ENCODE measurements at places on chromosomes 12 and 14.

- no peak for DNase-seq
Measured at GRCh38 chr12:123038966-123039365, 58.5 kb downstream of the ARL6IP4 start.

DNA sequence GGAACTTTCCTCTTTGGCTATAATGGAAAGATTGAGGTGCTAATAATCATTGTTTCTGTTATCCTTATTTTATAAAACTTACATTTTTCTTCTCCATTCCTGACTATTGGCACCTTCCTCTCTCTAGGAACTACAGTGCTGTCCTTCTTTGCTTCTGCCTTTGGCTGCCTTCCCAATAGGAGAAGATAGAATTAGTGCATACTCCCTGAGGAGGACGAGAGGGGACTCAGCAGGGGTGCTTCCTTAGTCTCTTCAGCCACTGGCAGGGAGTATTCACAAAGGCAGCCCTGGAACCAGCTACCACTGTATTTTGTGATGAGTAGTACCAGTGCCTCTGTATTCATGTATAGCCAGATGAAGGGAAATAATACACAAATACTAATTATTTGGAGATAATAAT lies 208.5 kb downstream of the FOXG1 start:
- DNase-seq: no peak

GRCh38 chr12:49055978-49056754 lies 4.4 kb downstream of the KMT2D start:
- DNase-seq: peak; percentile 74

DNA sequence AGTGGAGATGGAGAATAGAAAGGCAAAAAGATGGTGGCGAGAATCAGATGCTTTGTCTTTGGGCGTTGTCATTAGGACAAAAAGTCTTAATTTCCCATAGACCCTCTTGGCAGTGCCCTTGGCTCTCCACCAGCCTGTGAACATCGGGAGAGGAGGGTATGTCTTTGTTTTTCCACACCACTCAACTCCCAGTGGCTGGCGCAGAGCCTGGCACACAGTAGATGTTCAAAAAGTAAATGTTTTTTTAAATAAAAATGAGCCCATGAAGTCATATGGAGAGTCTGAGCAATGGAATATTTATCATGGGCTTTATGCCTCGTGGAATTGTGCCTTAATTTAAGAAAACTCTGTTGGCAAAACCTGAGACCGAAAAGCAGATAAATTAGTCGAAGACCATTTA lies 90.4 kb downstream of the SRGAP1 start:
- DNase-seq: no peak

- DNase-seq: no peak
Measured at GRCh38 chr12:32292151-32292550, 107.2 kb upstream of the FGD4 start.

DNA sequence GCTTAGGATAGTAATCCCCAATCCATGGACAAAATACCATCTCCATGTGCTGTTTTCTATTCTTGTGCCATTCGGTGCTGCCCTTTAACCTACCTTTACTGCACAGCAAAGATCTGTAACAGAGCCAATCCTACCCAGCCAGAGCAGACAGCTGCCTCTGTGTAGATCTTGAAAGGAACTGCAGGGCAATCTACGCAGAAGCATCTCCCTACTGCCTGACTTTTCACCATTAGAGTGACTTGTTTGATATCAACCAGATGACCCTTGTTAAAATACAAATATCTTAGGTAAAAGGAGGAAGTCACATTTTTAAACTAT lies 33.9 kb upstream of the PPM1A start:
- DNase-seq: no peak

DNA sequence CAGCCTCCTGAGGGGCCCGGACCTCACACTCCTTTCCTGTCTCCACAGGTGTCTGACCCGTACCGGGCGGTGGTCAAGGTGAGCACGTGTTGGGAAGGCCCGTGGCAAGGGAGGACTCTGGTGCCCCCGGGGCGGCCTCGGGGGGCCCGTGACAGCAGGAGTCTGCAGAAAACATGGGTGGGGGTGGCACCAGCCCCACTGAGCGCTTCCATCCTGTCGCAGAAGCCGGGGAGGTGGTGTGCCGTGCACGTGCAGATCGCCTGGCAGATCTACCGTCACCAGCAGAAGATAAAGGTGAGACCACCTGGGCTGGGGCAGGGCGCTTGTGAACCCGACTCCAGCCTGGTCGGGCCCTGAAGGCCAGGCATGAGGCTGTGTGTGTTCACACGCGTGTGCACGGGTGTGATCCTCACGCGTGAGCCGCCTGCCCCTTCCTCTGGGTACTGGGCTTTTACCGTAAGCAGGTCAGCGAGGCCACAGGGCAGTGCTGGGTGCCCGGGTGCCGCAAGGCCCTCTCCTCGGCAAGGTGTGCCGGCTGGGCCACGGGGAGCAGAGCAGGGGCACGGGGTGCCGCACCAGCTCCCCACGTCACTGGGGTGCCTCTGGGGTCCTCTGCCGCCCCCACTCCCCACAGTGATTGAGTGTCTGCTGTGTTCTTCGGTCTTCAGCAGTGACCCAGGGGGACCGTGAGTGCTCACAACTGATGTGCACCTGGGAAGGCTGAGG lies 35.9 kb downstream of the LRCOL1 start:
- DNase-seq: no peak

GRCh38 chr12:50258167-50258551 lies 25.2 kb downstream of the LIMA1 start:
- no peak for DNase-seq

GRCh38 chr14:58718226-58719205 lies 80.8 kb downstream of the DACT1 start:
- no peak for DNase-seq

- no peak for DNase-seq
Measured at GRCh38 chr14:104749111-104749649, 3.8 kb upstream of the SIVA1 start.

DNA sequence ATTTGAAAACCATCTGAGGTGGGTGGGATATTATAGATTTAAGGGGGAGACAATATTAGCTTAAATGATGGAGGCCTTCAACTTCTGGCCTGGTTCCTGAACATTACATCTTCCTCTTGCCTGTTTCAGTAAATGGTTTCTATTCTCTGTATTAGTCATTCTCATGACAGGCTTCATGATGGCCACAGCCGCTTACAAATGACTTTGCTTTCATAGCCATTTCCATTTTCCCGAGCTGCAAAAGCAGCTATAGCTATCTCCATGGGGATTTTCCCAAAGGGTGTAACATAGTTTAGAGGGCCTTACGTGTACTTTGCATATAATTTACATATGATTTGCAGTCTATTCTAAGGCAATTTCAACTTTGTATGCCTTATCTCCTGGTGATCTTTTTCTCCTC lies 121.8 kb downstream of the NRXN3 start:
- no peak for DNase-seq

- DNase-seq: no peak
Measured at GRCh38 chr14:41549282-41549681, 57.4 kb upstream of the LRFN5 start.

DNA sequence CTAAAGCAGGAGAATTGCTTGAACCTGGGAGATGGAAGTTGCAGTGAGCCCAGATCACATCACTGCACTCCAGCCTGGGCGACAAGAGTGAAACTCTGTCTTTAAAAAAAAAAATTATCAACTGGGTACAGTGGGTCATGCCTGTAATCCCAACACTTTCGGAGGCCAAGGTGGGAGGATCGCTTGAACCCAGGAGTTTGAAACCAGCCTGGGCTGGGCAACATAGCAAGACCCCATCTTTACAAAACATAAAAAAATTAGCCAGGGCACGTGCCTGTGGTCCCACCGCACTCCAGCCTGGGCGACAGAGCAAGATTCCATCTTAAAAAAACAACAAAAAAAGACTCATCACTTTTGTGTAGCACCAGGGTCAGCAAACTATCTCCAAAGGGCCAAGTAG lies 7.1 kb upstream of the NANOG start:
- DNase-seq: no peak

DNA sequence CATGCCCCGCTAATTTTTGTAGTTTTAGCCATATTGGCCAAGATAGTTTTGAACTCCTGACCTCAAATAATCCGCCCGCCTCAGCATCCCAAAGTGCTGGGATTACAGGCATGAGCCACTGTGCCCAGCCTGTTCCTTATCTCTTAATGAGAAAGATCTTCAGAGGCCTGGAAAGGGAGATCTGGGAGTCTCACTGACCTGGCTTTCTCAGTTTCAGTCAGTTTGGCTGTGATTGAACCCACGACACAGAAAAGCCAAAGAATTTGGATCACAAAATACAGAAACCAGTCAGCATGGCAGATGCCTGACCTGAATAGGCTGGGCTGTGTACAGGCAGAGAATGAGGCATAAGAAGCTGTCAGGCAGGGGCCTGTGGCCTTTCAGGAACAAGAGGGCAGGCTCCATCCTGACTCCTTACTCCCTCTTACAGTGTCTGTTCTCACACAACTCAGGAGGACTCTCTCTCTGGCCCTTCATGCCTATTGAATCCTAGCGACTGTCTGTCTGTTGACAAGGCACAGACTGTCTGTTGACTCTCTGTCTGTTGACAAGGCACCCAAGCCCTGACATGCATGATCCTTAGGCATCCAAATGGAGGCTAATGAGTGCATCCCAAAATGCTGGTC lies 366.5 kb upstream of the CCDC196 start:
- no peak for DNase-seq

- DNase-seq: no peak
Measured at GRCh38 chr12:124704619-124705018, 137.2 kb upstream of the NCOR2 start.

DNA sequence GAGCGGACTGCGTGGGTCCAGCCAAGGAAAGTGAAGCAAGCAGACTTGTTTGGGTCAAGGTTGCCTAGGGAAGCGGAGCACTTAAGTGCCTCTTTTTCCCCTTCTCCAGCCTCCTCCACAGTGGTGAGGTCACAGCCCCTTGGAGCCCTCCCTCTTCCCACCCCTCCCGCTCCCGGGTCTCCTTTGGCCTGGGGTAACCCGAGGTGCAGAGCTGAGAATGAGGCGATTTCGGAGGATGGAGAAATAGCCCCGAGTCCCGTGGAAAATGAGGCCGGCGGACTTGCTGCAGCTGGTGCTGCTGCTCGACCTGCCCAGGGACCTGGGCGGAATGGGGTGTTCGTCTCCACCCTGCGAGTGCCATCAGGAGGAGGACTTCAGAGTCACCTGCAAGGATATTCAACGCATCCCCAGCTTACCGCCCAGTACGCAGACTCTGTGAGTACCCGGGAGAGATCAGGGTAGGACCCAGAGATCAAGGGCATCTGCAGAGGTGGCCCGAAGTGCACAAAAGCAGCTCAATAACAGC lies at the start of gene TSHR:
Gene TSHR, plus strand, starts transcription at position 206 of the 526 bp plus-strand sequence. Its CDS starts 60 bp downstream, at position 266.
- no peak for DNase-seq

GRCh38 chr12:15525441-15525840 lies 203.1 kb downstream of the PTPRO start:
- no peak for DNase-seq

DNA sequence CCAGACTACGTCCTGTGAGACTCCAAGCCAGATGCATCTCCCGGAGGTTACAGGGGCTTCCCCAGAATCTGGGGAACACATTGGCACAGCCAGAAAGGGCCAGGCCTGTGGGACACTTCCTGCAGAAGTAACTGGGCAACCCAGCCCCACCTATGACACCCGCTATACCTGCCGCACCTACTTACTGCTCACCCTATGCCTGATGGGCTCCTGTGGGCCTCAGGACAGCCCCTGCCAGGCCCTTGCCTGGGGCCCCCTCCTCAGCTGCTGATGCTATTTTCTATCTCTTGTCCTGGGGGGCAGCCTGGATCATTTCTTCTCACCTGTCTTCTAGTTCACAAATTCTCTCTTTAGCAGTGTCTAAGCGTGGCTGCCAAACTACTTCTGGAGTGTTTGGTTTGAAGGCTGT lies 28.7 kb downstream of the JAG2 start:
- no peak for DNase-seq

DNA sequence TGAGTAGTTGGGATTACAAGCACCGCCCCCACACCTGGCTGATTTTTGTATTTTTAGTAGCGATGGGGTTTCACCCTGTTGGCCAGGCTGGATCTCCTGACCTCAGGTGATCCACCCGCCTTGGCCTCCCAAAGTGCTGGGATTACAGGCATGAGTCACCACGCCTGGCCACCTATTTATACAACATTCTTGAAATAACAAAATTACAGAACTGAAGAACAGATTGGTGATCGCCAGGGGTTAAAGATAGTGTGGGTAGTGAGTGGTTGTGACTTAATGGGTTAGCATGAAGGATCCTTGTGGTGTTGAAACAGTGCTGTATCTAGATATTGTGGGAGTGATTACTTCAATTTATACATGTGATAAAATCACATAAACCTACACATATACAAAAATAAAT lies 7.4 kb downstream of the GLIPR1L1 start:
- no peak for DNase-seq

GRCh38 chr14:22039938-22040780 lies 366.5 kb upstream of the OR4E1 start:
- DNase-seq: peak; percentile 45

GRCh38 chr14:63890553-63890952 lies 37.7 kb downstream of the SYNE2 start:
- DNase-seq: no peak

DNA sequence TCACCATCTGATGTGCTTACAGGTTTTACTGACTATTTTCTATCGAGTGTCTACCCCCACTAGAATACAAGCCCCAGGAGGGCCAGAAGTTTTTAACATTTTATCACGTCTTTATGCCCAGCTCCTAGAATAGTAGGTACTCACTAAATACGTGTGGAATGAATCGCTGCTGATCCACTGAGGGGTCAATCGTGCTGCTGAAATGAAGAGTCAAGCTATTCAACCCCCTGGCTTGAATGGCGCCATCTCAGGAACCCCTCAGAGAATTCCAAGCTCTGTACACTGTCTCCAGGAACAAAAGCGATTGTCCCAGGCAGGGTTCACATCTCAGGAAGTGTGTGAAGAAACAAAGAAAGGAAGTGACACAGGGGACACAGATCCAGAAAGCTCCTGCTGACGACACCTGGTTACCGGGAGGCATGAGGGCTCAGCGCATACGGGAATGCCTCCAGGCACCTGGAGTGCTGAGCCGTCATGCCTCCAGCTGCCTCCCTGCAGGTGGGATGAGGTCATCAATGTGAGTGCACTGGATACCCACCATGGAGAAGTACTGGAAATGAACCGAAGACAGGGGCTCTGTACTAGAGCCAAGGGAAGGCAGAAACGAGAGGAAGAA lies 45.6 kb downstream of the PITPNM2 start:
- DNase-seq: no peak

DNA sequence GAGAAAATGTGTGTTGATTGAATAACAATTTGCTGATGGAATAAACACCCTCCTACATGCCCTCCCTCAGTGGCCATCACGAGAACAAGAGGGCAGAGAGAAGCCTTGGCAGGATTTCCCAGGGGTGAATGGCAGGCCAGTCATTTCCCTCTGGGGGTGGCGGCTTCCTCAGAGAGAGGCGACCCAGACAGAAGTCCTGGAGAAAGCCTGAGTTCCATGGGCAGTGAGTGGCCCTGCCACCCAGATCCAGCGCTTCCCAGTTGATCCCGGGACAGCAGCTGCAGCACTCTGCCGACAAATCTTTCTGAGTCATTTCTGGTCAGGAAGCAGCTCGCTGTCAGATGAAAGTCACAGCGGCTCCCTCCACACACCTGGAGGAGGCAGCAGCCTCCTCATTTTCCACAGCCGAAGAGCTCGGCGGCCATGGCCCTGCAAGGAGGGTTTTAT lies 123.0 kb downstream of the SCARB1 start:
- DNase-seq: no peak
